ENCODE measurements at places on chromosomes 5 and 9.

GRCh38 chr9:101336091-101336490, 48.7 kb downstream of the BAAT start:
- no peak for DNase-seq

DNA sequence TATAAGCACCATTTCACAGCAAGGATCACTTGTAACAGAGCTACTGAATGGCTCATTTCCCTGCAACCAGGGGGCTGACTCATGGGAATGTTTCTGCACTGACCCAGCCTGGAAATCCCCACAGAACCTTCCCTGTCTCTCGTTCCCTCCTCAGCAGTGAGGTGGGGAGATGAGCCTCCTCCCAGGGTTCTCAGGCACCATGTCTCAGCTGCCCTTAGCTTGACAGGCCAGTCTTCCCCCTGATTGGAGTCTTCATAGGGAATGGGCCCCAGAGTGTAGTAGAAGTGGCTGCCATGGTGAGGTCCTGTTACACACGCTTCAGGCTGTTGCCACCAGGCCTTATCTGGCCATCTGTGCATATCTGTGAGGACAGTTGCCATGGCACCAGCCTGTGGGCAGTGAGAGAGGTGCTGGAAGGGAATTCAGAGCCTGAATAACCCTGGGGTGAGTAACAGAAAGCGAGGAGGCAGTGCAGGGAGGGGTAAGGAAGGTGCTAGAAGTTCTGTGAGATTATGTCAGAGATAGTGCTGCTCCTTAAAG, 324.4 kb downstream of the ENC1 start:
- DNase-seq, result peak; percentile 26

- no peak for DNase-seq
These were observed 113.9 kb upstream of the ADAMTSL1 start for GRCh38 chr9:18360005-18360404.

- no peak for DNase-seq
These were observed 17.8 kb downstream of the PTBP3 start for GRCh38 chr9:112315331-112316257.

DNA sequence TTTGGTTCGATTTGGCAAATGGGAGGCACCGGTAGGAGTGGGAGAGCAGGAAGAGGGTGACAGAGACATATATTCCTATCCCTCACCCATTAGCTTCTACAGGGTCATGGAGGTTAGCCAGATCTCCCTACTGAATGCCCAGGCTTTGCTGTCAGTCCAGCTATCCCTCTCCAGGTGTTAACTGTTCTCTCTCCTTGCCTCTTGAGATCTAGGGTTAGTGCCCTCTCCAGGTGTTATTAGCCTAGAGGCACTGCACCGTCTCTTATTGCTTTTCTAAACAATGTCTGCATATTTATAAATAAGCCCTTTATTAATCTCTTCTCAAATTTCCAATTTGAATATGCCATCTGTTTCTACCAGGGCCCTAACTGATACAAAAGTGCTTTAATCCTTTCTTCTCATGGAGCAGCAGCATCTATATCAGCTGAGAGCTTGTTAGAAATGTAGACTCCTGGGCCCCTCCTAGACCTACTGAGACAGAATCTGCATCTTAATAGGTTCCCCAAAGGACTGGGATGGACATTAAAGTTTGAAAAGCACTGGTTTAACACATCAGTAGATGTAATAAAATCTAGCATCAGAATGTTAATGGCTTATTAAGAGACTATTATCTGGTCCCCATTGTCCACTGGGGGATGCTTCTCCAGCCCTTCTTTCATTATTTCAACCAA, 322.5 kb upstream of the SLC24A2 start:
- DNase-seq, result no peak

DNA sequence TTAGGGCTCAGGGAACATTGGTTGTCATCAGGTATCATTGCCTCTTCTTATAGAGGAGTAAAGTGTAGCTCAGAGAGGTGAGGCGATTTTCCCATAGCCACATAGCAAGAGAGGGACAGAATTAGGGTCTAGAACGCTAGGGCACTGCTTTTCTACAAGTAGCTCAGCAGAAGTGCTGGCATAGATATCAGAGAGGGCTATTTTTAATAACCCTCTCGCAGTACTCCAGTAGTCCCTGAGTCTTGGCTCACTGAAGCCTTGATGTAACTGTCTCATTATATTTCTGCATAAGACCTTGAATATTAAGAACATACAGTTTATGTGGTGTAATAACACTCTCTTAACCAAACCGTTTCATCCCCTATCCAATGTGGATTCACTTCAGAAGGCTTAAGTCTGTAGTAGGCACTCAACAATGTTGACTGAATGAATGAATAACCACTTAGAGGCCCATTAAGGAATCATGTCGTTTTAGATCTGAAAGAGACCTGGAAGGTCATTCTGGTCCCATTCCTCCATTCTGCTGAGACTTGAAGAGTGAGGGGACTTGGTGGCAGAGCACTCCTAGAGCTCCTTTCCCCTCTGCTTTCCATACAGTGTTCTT, 4.7 kb upstream of the FRMPD1 start:
- no peak for DNase-seq

DNA sequence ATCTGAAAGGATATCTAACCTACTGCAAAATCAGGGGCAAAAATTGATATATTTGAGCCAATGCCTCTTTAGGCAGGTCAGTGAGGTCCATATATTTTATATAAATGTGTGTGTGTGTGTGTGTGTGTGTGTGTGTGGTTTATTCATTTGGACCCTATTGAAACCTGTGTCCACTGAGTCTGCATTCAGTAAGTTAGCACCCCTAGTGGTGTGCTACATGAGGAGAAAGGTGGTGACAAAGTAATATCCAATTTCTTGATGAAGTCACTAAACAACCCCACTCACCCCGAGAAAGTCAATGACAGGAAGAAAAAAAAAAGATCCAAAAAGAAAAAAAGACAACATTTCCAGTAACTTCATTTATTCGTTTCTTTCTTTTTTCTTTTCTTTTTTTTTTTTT, 4.1 kb downstream of the FBXW11 start:
- DNase-seq, result peak; percentile 29

- no peak for DNase-seq
These were observed 53.1 kb downstream of the MRPL36 start for GRCh38 chr5:1746371-1747078.

DNA sequence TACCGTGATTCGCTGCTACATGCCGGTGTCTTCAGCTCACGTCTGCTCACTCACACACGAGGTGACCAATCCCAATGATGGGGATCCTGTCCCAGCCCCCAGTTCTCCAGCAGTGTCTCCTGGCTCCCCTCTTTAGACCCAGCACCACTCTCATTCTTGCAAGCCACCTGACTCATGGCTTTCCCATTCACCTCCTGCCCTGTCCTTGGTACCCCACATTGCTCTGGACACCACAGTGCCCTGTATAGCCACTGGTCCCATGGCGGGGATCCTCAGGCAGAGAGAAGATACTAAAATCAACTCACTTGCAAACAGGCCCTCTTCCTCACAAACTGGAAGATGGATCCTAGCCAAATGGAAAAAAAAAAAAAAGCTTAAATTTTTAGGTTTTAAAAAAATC, 81.0 kb downstream of the SLIT3 start:
- no peak for DNase-seq

- no peak for DNase-seq
These were observed 17.9 kb downstream of the STRBP start for GRCh38 chr9:123250504-123250903.

DNA sequence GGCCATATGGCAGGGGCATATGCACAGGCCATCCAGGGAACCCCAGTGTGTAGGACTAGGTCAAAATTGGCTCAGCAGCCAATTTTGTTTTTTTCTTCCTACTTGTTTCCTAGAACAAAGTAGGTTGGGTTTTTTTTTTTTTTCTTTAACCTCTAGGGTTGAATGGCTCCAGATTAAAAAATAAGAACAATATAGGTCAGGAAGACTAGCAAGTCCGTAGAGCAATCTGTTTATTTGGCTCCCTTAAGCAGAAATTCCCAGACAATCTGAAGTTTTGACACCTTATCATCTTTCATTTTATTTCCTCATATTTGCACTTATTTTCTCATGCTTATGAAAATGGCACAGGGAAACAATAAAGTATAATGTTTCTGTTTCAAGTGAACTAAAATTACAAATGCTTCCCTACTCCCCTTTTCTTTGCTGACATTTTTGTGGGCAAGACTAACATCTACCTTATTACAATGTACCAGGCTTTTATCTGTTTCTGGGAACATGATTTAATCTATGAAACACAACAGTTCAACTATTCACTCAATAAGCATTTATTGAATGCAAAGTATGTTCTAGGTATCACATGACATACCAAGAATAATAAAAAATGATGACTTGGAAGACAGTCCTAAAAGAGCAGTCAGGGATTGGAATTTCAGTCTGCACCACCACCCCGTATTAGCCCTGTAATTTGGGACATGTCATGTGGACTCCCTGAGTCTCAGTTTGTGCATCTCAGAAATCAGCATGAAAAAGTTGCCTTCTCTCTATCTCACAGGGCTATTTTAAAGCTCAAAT, 30.5 kb downstream of the TLR4 start:
- DNase-seq, result no peak

- no peak for DNase-seq
These were observed 284.0 kb downstream of the TMEM38B start for GRCh38 chr9:105978336-105978735.

GRCh38 chr9:86531971-86532640, 177.9 kb upstream of the TUT7 start:
- no peak for DNase-seq

- no peak for DNase-seq
These were observed 13.5 kb upstream of the TSSK1B start for GRCh38 chr5:113448252-113448651.

DNA sequence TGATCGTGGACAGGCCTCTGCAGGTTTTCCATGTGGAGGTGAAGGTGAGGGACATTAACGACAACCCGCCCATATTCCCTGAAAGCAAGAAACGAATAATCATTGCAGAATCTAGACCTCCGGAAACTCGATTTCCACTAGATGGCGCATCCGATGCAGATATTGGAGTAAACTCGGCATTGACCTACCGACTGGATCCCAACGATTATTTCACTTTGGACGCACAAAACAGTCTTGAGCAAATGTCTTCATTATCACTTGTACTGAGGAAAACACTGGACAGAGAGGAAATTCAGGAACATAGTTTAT, 621 bp downstream of the PCDHA13 start:
- peak; percentile 58 for DNase-seq

GRCh38 chr5:68659881-68660280, 433.9 kb upstream of the SLC30A5 start:
- DNase-seq, result no peak

DNA sequence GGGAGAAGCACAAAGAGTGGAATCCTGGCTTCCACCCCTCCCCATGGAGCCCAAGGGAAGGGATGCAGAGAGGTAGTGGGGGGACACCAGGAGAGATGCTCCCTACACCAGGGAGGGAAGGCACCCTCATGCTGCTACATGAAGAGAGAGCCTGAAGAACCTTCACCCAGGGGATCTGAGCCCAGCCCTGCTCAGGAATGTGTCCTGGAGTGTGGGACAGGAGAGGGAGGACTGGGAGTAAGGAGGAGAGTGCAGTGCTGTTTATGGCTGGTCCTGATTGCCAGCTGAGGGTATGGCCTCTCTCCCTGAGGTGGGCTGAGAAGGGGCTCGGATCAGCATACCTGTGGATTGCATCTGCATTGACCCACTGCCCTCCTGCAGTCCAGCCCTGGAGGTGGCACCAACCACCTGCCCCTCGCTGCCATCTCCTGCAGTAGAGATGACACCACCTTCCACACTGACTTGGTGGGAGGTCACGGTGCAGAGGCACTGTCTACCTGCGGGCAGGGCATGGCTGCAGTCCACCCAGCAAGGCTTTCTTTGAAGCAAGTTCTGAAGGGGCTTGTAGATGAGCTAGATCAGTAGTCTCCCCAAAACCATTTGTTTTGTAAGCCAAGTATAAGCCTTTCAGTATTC, 114.9 kb upstream of the SLC25A48 start:
- DNase-seq, result no peak

DNA sequence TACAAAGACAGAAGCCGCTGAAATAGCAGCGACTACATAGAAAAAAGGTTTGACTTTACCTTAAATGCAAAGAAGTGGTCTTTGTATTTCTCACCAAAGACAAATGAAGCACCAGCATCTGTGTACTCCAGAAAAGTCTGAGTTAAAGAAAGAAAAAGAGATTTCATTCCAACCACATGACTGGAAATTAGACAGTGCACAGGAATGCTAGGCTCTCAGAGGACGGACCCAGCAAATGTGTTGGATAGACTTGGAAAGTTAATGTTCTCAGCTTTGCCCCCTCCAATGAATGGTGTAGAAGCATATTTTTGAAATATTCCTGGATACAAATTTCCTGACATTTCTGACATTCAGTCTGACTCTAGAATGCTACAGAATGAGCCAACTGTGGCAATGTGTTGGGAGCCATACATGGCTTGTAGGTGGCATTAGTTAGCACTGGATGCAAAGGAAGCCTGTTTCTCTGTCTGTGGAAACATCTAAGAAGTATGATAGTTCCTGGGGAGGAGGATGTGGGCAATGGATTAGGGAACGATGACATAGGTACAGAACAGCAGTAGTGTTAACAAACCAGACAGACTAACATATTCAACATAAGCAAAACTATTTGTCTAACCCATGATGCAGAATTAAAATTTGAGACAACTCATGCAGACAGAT, 43.3 kb downstream of the SLC28A3 start:
- DNase-seq, result no peak

DNA sequence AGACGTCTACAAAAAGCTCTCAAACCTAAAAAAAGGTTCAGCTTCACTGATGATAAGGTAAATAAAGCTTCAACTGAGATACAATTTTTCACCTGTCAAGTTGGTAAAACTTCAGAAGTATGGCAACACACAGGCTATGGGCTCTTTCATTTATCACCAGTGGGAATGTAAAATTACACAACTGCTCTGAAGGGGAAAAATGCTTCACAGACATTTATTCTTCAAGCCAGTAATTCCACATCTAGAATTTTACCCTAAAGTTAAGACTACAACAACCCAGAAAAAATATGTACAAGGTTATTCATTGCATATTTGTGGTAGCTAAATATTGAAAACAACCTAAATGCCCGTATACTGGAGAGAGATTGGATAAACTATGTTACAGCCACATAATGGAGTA, 48.1 kb upstream of the NREP start:
- DNase-seq, result no peak

- no peak for DNase-seq
These were observed 161.0 kb downstream of the SLC25A46 start for GRCh38 chr5:110899566-110900412.

DNA sequence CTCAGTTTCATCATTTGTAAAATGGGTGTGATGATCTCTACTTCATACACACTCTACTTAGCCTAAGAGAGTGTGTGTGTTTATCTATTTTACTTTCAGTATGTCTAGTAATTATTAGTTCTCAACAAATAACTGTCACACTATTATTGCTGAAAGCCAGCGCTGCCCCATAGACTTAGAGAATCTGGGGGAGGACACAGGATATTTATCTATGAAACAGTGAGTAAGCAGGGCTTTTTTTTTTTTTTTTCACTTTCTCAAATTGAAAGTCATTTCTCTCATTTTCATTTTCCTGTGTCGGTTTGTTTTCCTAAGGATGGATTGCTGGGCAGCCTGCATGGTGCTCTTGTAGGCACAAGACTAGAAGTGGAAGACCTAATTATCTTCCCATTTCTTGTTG, 248.4 kb upstream of the RPS23 start:
- DNase-seq, result no peak

DNA sequence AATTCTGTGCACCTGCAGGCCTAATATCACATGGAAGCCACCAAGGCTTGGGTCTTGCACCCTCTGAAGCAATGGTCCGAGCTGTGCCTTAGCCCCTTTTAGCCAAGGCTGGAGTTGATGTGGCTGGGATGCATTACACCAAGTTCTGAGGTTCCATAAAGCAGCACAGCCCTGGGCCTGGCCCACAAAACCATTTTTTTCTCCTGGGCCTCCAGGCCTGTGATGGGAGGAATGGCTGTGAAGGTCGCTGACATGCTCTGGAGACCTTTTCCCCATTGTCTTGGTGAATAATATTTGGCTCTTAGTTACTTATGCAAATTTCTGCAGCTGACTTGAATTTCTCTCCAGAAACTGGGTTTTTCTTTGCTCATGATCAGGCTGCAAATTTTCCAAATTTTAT, 167.3 kb downstream of the HTR1A start:
- no peak for DNase-seq

Measured in iPS-NIHi11 (cell line).